Hippocampal formation (tissue), 2 donors: ENCODE measurements at places on chromosomes 3 and 15.

DNA sequence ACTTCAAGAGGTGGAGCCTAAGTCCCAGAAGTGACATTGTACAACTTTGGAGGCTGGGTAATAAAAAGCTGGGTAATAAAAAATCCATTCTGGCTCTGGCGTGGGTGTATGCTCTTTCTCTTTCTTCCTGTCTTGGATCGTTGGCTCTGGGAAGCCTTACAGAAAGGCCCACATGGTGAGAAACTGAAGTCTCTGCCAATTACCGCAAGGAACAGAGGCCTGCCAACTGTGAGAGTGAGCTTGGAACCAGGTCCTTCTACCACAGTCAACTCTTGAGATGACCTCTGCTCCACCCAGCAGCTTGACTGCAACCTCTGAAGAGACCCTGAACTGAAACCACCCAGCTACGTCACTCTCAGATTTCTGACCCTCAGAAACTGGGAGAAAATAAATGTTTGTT, 51.0 kb downstream of the NR2F2 start:
- DNase-seq: no peak

DNA sequence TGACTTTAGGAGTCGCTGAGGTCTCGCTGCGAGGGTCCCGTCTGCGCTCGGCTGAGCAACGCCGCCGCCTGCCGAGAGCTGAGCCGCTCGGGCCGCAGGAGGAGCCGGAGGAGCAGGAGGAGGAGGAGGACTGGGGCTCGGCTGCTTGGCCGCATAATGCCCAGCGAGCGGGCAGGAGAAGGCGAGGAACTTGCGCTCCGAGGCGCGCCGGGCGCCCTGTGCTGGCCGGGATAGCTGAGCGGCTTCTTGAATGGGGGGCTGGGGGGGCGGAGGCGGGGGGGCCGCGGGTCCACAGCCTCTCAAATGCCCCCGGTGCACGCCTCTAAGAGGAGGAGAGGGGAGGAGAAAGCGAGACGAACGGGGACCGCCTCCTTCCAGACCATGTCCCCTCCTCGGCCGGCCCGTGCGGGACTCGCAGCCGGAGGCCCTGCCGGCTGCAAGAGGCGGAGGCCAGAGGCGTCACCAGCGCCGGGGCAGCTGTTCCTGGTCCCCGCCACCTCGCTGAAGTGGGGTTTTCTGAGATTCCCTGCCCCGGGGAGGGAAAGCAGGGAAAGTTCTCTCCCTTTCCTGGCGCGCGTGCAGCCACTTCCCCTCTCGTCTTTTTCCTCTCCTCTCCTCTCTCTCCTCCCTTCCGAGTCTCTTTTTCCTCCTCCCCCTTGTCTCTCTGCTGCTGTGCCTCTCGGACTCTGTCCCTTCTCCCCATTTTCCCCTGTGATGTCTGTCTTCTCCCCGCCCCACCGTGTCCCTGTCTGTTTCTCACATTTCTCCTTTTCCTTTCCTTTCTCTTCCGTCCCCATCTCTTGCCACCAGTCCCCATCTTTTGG, at the start of gene ADAMTS9:
Gene ADAMTS9 (minus strand): TSS at position 220 of the 824 bp plus-strand sequence. CDS start 343 bp downstream, outside the sequence.
- peak; percentile 61 for DNase-seq

- no peak for DNase-seq
Measured at GRCh38 chr15:65569728-65570127, 39.5 kb downstream of the HACD3 start.

DNA sequence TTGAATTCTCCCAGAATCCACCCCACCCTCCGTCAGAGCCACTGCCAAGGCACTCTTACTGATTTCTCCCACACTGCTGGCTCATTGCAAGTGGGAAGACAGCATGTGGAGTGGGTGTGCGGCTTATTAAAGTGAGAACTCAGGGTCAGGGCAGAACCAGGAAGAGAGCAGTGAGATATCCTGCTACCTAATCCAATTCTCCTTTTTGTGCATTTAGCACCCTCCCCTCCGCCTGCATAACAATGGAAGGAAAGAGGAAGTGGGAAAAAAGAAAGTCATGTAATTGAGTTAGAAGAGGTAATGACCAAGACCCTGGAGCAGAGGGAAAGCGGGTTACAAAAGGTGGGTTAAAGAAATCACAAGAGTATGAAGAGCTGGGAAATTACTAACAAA, 27.8 kb upstream of the PIK3CB start:
- DNase-seq: no peak

GRCh38 chr3:187186801-187187421, 10.4 kb upstream of the RTP1 start:
- DNase-seq: no peak

DNA sequence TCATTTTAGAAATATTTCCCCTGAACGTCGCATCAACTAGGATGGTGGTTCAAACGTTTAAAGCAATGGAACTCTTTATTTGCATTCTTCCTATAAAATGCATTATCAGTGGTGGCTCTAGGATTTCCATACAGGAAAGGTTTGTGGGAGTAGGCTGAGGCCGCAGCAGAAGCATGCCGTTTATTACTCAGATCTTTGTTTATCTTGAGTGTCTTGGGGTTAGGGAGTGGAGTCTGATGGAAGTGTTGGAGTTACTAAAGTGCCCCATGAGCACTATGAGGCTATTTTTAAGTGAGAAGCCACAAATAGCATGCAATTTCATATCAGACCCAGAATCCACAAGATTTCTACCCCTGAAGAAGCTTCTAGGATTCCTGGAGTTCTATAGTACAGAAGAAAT, 26.2 kb downstream of the ATOSA start:
- DNase-seq: no peak

DNA sequence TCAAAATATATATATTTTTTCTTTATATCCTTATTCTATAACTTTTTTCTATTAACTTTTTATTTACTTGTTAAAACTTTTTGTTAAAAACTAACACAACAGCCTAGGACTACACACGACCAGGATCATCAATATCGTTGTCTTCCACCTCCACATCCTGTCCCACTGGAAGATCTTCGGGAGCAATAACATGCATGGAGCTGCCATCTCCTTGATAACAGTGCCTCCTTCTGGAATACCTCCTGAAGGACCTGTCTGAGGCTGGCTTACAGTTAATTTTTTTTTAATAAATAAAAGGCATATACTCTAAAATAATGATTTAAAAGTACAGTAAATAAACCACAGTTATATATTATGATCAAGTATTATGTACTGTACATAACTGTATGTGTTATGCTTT, 58.9 kb downstream of the SFMBT1 start:
- no peak for DNase-seq

DNA sequence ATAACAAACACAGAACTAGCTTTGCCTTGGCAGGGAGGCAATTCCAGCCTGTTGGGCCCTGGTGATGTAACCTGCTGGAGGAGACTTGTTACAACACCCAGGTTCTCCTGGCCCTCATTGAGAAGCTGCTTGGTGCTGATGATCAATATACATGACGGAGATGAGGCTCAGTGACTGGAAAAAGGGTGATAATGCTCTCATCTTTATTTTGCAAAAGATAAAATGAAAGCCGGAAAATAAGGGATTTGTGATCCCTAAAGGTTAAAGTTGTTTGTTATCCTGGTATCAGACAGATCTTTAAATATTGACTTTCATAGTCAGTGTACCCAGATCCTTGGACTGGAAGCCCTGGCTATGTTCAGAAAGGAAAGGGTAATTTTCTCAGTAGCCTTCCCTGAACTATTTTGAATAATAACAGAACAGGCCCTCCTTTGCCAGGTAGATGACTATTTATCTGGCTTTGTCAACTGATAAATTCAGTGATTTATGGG, 118.9 kb upstream of the MEIS2 start:
- no peak for DNase-seq

DNA sequence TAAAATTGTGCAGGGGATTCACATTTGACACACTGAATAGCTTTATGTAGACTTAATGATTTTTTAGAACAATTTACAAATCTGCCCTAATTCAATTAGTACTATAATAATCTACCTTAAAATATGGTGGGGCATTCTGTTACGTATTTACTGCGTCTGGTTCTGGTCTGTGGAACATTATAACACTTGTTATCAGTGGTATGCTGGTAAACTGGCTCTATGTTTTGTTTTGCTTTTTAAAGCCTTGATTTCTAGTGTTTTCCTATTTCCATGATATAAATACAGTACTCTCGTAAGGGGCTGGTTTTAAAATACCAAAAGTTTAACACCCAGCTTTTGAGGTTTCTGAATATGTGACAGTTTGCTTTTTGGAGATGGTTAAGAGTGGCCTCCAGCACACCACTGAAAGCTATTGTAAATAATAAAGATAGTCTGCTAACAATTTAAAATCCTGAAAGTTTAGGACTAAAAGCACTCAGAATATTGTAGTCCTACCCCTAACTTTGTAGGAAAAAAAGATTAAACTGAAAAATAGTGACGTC, 65.6 kb upstream of the CD47 start:
- no peak for DNase-seq

DNA sequence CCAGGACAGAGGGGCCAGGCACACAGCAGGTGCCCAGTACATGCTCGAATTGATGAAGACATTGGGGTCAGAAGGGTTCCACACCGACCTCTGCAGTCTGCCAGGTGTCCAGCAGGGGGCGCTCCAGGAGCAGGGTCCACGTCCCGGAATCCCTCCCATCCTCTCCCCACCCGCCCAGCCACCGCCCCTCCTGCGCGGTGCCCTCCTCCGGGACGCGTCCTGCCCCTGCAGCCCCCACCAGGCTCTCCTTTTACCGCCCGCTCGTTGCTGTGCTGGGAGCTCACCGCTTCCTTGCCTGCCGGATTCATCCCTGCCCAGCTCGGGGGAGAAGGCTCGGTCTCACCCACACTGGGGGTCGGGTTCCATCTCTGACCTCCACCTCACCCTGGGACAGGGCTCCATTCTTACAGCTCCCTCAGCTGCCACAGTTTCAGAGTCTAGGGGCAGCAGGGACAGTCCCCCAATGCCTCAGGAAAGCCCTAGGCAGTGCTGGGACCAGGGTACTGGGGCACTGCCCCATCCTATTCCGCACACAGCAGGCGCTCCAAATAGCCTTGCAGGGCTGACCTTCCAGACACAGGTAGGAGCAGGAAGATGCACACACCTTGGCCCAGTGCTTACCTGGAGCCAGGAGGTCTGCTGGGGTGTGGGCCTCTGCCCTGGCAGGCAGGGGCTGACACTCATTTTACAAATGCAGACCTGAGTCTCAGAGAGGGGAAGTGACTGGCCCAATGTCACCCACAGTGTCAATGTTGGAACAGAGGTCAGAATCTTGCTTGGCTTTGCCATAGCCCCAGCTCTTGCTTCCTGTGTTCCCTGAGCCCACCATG, 31.0 kb downstream of the GRIP2 start:
- no peak for DNase-seq

DNA sequence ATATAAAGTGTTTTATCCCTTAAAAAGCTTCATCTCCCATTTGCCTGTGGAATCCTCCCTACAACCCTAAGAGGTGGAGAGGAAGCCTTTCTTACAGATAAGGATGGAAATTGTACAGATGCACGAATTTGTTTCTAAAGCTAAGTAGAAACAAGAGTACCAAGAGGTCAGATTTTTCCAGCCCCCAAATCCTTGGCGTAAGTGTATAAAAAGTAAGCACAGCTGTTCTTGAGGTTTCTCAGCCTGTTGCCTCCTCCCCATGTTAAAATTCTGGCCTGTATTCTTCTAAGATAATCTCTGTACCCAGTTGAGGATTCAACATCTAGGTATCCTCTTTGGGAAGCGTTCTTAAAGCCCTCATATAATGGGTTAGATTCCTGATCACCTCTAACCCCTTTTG, 34.9 kb downstream of the RAB7A start:
- no peak for DNase-seq

DNA sequence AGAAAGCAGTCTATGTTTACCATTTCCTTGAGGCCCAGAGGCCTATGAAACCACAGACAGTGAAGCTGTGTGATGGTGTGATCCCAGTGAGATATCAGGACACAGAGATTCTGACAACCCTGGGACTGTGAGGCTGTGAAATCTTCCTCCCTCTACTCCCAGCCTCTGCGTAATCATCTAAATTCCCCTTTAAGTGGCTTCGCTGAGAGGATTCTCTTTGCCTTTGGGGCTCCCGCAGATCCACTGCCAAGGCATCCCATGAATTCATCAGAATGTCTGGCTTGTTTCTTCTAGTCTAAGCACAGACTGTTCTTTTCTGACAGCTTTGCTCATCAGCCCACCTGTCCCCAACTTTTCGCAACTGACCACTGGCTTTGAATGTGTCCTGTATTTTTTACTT, 901.2 kb upstream of the NR2F2 start:
- no peak for DNase-seq

GRCh38 chr3:127182848-127183714, 9.8 kb upstream of the PRR23E start:
- DNase-seq: no peak

DNA sequence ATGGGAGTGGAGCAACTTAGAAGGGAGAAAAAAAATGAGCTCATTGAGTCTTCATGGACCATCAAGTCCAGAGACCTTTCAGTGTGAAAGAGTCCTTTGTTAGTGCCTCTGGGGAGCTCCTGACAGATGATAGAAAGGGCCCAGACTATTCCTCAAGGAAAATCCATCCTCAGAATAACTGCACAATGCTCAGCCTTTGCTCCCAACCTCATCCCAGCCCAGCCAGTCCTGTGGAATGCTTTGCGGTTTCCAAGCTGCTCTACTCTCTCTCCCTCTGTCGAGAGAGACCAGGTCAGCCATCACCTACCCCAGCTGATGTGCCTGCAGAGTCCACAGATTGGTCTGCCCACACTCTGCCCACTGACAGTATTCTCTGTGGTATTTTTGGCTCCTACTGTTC, 406.2 kb downstream of the MFSD1 start:
- DNase-seq: no peak

GRCh38 chr3:82002491-82002890, 241.0 kb upstream of the GBE1 start:
- DNase-seq: no peak

DNA sequence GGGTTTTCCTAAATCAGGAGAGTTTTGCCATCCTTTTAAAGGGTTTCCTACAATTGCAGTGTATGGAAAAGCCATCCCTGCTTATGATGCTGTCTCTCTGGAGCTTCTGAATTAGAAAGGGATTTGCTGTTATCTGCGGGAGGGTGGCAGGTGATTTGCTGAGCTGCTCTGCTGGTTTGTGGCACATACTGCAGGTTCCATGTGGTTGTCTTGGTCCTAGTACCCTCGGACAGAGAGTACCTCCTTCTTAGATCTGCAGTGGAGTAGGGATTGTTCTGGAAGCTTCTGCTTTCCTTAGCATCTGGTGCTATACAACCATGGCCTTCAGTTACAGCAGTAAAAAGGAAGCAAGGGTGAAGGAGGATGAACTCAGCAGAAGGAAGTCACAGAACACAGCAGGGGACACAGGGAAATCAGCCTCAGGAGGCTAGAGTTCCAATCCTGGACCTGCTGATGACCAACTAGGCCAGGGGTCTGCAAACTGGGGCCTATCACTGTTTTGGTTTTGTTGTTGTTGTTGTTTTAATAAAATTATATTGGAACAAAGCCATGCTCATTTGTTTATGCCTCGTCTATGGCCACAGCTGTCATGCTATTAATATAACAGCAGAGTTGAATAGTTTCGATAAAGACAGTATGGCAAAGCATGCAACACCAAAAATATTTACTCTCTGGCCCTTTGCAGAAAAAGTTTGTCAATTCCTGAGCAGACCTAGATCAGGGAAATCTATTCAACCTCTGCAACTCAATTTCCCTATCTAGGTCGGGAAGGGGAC, 39.5 kb downstream of the STARD5 start:
- peak; percentile 6 for DNase-seq

GRCh38 chr3:72899349-72899765, 11.5 kb downstream of the GXYLT2 start:
- no peak for DNase-seq

GRCh38 chr3:9986230-9986725, 363 bp downstream of the EMC3 start:
- DNase-seq: no peak

- no peak for DNase-seq
Measured at GRCh38 chr3:58102976-58103451, 94.8 kb downstream of the FLNB start.
